ENCODE measurements at places on chromosomes 6 and 20. TPM values are rescaled to one million over a fixed set of nuclear protein-coding genes. Genes with fewer than 3 reads are reported as not detected.

The EYA4 gene
- total RNA-seq = 18.7 TPM

The PAK5 gene
- not detected for total RNA-seq

The FAM209B gene
- not detected for total RNA-seq

DNA sequence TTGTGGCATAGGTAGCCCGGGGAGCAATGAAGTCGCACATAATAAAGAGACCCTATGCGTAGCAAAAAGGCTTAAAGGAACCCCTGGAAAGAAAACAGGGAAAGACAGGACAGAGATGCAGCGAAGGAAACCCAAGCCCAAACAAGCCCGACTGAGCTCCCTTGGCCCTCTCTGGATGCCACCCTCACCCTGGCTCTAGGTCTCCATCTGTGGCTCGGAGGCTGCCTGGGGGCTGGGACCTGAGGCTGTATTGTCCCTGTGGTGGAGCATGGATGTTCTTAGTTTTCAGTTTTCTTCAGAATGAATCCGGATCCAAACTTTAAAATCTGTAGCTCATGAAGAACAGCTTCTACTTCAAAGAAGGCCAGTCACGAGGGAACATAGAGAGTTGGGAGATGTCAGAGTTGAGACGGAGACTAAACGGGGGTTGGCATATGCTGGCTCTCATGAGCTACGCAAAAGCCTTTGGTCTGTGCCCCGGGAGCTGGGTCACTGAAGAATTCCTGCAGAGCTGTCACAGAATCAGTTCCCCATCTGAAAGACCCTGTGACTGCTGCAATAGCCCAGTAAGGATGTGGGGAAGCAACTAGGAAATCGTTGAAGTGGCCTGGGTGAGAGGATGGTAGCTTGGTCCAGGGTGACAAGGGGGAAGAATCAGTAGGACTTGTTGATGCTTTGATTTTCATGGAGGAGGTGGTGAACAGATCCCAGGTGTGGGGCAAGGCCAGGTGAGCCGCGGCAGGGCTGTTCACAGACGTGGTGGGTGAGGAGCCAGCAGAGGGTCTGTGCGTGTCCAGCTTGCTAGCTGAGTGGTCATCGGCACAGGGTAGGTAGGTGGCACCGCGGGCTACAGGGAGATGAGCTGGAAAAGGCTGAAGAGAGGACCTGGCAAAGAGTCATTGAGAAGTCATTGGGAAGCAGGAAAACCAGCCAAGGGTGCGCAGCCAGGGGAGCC, 35.2 kb downstream of the SYNDIG1 start:
- H3K36me3 ChIP-seq = no peaks in the 10 kb centered on the region
- no peak overlapping the region for H3K4me3 ChIP-seq
- DNase-seq = no peak
- H3K27ac ChIP-seq = peak overlapping the region; percentile 91
- no peaks in the 10 kb centered on the region for H3K27me3 ChIP-seq
- peaks cover 6% of the 10 kb centered on the region for H3K4me1 ChIP-seq

The CRISP2 gene
- not detected for total RNA-seq

DNA sequence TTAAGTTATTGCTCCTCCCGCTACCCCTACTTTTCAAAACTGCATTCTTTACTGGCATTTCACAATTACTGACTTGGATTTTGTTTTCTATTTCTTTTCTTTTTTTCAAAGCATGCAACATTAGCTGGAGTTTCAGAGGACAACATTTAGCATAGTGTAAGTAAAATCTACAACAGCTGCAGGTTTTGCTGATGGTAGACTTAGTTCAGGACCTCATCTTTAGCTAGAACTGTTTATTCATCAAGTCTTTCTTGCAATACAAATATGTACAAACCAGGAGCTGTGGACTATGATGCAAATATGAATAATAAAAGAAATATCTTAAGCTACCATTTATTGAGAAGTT, 728 bp upstream of the CEP162 start:
- H3K4me1 ChIP-seq = peaks cover 7% of the 10 kb centered on the region
- H3K36me3 ChIP-seq = no peaks in the 10 kb centered on the region
- H3K4me3 ChIP-seq = peak overlapping the region; percentile 74
- no peak for DNase-seq
- H3K27me3 ChIP-seq = peaks cover 3% of the 10 kb centered on the region
- H3K27ac ChIP-seq = peak overlapping the region; percentile 85

GRCh38 chr6:28953039-28953584, 29.3 kb upstream of the TRIM27 start:
- no peaks in the 10 kb centered on the region for H3K36me3 ChIP-seq
- H3K27ac ChIP-seq = no peak overlapping the region
- DNase-seq = no peak
- H3K27me3 ChIP-seq = no peaks in the 10 kb centered on the region
- H3K4me3 ChIP-seq = no peak overlapping the region

The BEND6 gene
- 1.1 TPM for total RNA-seq

DNA sequence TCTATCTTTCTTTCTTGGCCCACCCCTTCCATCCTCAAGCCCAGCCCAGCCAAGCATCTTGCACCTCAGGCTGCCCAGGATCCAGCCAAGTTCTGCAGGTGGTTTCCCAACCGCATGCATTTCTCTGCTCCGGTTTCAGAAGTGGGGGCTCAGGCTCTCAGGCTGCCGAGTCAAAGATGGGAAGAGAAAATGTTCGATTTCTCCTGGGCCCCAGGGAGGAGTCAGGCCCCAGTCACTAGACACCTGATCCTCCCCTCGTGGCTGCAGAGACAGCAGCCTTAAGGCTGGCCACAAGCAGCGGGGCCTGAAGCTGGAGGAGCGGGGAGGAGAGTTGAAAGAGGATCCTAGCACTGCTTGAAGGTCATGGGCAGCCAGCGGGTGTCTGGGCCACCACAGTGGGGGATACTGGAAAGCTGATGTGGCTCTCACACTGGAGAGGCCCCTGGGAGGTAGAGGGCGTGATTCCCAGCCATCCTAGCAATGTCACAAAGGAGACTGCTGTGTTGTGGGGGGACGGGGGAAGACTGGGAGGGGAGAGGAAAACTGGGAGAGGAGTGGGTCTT, 42.2 kb upstream of the ZFAND3 start:
- peaks cover 5% of the 10 kb centered on the region for H3K27me3 ChIP-seq
- no peak overlapping the region for H3K27ac ChIP-seq
- no peak overlapping the region for H3K4me3 ChIP-seq
- no peaks in the 10 kb centered on the region for H3K36me3 ChIP-seq
- H3K4me1 ChIP-seq = no peaks in the 10 kb centered on the region

- H3K4me1 ChIP-seq = peaks cover 13% of the 10 kb centered on the region
- H3K27ac ChIP-seq = peak overlapping the region; percentile 86
- H3K36me3 ChIP-seq = no peaks in the 10 kb centered on the region
- peak overlapping the region; percentile 44 for H3K4me3 ChIP-seq
- no peak for DNase-seq
Observed at GRCh38 chr20:57747861-57748481, 38.2 kb upstream of the PMEPA1 start.

The RBPJL gene
- not detected for total RNA-seq

- H3K4me3 ChIP-seq = no peak overlapping the region
- no peak for DNase-seq
- no peaks in the 10 kb centered on the region for H3K36me3 ChIP-seq
- no peaks in the 10 kb centered on the region for H3K27me3 ChIP-seq
Observed at GRCh38 chr6:159487636-159488035, 205.4 kb downstream of the SOD2 start.
